ENCODE measurements at places on chromosomes 6 and 20.

GRCh38 chr20:40711079-40711478 is 22.0 kb upstream of the MAFB start:
- no peak for DNase-seq

DNA sequence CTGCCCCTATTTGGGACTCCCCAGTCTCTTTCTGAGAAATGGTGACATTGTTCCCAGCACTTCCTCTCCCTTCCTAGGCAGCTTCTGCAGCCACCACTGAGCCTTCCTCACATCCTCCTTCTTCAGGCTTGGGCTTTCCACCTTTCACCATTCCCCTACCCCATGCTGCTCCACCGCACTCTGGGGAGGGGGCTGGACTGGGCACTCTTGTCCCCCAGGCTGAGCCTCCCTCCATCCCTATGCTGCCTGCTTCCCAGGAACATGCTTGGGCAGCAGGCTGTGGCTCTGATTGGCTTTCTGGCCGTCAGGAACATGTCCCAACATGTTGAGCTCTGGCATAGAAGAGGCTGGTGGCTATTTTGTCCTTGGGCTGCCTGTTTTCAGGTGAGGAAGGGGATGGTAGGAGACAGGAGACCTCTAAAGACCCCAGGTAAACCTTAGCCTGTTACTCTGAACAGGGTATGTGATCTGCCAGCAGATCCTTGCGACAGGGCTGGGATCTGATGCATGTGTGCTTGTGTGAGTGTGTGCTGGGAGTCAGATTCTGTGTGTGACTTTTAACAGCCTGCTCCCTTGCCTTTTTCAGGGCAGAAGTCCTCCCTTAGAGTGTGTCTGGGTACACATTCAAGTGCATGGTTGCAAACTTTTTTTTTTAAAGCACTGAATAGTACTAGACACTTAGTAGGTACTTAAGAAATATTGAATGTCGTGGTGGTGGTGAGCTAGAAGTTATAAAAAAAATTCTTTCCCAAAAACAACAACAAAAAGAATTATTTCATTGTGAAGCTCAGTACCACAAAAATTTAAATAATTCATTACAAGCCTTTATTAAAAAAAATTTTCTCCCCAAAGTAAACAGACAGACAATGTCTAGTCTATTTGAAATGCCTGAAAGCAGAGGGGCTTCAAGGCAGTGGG is 2.1 kb upstream of the CDKN1A start:
- DNase-seq = no peak

DNA sequence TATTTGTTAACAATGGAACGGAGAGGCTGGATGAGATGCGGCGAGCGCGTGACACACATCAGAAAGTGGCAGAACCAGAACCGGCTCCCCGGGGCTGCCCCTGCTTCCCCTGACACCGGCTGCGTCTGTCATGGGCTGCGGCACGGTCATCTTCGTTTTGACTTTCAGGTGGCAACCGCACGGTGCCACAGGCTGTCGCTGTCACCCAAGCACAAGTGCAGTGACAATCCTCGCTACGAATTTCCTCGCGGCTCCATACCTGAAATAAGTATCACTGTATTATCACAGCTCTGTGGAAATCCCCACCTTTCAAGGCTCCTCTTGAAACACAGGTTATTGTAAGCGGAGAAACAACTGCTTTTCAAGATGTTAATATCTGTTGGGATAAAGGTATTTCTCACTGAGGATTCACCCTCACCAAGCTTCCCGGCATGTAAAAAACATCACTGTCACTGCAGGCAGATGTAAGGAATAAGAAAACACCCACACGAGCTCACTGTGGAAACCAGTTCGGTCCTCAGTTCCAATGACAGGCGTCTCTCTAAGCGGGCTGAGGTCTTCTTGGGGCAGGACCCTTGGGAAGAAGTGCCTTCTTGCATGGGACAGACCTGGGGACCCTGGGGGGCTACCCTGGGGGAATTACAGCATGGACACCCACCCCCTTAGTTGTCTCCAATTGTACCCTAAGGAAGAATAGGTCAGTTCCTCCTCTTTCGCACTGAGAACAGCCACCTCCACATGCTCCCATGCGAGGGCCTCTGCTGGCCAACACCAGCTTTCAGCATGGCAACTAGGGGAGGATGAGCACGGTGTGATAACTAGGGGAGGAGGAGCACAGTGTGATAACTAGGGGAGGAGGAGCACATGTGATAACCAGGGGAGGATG is 86.3 kb downstream of the DACT2 start:
- no peak for DNase-seq

GRCh38 chr6:4264601-4265000 is 129.2 kb upstream of the ECI2 start:
- DNase-seq = no peak

- DNase-seq = no peak
Observed at GRCh38 chr6:45411959-45412358, 34.2 kb upstream of the SUPT3H start.

DNA sequence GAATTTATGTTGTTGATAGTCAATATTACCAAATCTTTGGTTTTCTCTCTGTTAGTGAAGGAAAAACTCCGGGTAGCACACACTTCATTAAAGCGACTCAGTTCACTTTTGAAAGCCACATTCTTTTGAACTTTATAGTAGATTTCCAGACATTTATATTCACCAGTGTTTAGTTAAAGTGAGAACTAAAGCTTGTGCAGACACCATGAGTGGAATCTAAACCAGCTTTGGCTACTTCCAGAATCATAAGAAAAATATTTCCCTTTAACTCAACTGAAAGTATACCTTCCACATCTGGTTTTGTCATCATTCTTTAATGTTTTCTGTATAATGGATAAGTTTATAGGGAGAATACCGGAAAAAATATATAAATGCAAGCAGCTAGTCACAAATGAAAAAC is 92.1 kb upstream of the COL21A1 start:
- no peak for DNase-seq

GRCh38 chr20:41837669-41838224 is 219.6 kb upstream of the CHD6 start:
- no peak for DNase-seq

GRCh38 chr20:26135325-26136110 is 438.9 kb upstream of the ZNF337 start:
- DNase-seq = no peak

- DNase-seq = no peak
Observed at GRCh38 chr20:49646126-49646525, 67.6 kb downstream of the B4GALT5 start.

DNA sequence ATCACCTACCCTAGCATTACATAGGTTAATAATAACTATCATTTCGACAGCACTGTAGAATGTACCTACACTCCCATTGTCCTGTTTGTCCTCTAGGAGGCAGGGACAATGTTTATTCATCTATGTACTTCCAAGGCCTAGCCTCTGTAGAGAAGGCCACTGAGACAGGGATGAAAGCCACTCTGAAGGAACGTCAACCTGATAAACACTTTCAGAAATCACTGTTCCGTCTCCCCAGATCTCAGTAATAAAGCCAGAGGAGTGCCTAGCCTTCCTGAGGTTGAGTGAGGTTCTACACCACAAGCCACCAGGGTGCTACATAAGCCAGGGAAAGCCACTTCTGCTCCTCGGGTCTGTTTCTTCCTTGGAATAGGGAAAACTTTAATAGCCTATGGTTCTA is 44.8 kb downstream of the POPDC3 start:
- no peak for DNase-seq

- DNase-seq = no peak
Observed at GRCh38 chr6:44061375-44062104, 65.7 kb downstream of the MRPL14 start.

- no peak for DNase-seq
Observed at GRCh38 chr6:80268865-80269730, 162.6 kb downstream of the BCKDHB start.

- DNase-seq = no peak
Observed at GRCh38 chr6:143535189-143535614, 23.7 kb upstream of the FUCA2 start.

- no peak for DNase-seq
Observed at GRCh38 chr6:43805699-43806042, 35.7 kb downstream of the VEGFA start.

DNA sequence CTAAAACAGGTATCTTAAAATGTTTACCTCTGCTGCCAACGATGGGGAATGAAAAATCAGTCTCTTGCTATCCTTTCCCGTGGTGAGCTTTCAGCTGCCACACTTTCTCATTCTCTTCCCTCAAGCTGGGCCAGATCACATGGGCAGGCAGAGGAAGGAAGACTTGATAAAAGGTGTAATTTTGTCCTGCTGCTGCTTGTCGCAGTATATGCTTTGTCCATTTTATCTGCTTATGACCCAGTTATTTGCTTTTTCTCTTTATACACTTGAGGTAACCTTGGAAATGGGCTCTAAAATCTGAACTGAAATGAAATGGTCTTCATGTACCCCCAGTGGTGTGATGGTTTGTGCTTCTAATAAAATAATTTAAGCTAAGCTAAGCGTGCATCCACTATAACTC is 695.9 kb upstream of the FLRT3 start:
- DNase-seq = no peak

DNA sequence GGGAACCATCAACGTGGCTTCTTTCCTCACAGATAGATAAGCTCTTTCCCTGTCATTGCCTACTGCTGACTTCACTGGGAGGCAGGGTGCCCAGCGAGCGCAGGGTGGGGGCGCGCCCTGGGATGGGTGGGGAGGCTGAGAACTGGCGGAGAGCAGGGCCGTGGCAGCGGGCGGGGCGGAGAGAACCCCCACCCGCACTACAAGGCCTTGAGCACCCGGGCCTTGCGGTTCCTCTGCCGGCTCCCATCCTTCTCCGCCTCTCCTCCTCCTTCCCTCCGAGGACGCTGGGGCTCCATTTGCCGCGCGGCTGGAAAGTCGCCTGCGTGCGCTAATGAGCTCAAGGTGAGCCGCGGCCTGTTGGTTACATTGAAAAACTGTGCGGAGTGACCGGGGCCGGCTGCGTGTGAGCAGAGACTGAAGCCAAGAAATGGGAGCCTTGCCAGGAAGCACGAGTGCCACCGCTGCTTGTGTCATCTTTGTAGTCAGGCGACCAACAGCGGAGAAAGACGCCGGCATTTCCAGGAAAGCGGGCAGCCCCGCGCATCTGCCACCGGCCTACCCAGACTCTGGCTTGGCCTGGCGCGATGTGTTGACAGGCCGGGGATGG is 963.5 kb upstream of the SLC35B3 start:
- DNase-seq = no peak

DNA sequence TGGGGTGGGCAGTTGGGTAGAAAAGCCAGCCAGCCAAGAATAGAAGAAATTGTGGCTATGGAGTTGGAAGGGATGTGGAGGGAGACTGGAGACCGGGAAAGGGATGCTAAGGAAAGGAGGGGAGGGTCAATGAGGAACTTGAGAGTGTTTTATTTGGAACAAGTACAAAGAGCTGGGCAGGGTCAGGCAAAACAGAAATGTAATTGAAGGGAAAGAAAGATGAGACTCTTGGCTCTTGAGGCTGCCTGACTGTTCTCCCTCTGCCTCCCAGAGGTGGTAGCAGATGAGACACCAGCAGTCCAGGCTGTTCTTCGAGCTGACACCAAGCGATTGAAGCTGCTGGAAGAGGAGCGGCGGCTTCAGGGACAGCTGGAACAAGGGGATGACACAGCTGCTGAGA is 12.7 kb downstream of the ABCF1 start:
- no peak for DNase-seq

- DNase-seq = no peak
Observed at GRCh38 chr20:60232380-60232779, 274.2 kb downstream of the CDH26 start.

DNA sequence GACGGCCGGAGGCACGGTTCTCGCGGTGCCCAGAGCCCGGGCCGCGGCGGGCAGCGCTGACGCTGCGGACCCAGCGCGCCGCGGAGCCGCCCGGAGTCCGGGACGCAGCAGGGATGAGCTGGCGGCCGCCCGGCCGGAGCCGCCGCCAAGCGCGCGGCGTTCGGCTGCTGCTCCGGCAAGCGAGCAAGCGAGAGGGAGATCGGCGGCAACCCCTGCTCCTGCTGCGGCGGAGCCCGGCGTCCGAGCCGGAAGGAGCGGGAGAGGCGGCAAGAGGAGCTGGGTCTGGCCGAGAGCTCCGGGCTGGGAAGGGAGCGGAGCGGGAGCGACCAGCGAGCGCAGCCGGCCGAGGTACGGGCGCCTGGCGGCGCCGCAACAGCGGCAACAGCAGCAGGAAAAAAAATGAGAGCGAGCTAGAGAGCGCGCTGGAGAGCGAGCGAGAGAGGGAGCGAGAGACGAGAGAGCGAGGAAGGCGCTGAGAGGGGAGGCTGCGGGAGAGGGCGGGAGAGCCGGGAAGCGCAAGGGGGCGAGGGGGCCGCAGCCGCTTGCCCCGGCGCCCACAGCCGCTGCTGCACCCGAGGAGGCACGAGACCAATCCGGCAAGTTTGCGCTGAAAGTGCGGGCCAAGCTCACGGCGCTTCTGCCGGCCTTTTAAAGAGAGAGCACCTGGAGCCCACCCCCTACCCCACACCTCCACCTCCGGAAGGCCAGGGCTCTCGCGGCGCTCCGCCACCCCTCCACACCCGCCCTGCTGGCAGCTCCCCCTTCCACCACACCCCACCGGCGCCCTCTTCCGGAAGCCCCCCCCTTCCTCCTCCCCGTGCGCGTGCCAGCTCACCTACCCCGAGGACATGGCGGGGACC is 496 bp downstream of the GRM4 start:
- peak; percentile 23 for DNase-seq

DNA sequence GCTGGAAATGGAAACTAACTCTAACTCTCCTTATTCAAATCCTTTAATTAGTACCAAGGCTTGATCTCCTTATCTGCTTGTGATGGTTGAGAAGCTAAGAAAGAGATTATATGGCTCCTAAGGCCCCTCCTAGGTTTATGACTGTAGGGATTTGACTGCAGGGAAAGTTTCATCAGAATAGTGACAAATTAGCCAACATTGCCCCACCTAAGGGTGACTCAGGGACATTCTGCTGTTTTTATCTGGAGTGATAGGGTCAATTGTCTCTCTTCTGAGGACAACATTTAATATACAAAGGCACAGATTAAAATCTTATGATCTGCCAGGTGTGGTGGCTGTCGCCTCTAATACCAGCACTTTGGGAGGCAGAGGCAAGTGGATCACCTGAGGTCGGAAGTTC is 138.1 kb upstream of the MARCKS start:
- no peak for DNase-seq

DNA sequence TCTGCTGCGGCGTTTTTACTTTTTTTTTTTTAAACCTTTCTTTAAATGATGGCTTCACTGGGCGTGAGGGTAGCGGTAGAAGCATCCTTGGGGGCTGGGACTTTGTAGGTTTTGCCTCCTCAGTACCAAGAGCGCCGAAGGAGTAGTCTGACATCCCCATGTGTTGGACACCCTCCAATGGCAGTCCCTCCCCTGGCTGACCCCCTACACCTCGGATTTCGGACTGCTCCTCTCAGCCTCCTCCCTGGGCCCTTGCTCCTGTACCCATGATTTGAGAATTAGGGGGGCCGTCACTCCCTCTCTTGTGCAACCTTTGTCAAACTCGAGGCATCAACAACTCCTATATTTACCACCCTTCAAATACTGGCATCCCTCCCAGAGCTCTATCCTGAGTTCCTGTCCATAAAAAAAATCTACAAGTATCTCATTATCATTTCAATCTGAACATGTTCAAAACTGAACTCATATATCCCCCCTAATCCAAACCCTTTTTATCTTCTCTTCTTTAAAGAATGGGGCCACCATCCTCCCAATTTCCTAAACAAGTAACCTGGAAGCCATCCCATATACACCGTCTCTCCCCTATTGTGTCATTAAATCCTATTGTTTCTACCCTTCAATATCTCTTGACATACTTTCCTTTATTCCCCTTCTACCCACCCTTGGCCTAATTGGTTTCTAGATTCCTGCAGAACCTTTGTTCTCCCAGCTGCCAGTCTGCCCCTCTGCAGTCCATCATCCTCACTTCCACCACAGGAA is 1.2 kb upstream of the ARFGEF3 start:
- no peak for DNase-seq

Data from neural crest cell (in vitro differentiated cells).